ENCODE measurements at places on chromosomes 1 and 21.

GRCh38 chr1:111221276-111221632, 6.3 kb upstream of the CHI3L2 start:
- no peak for DNase-seq

- DNase-seq: no peak
These were observed 48.9 kb upstream of the SAMSN1 start for GRCh38 chr21:14594967-14595366.

GRCh38 chr1:9652379-9653209, 1.1 kb downstream of the PIK3CD start:
- DNase-seq: no peak

- DNase-seq: no peak
These were observed 18.9 kb upstream of the IL20 start for GRCh38 chr1:206846487-206846886.

- no peak for DNase-seq
These were observed 10.9 kb downstream of the SMG7 start for GRCh38 chr1:183483224-183483623.

All from amniotic epithelial cell (primary cell).